ENCODE measurements at places on chromosomes 12 and 14. TPM values are rescaled to one million over a fixed set of nuclear protein-coding genes. Genes with fewer than 3 reads are reported as not detected.
A peak's percentile ranks its signal among the peaks of the same experiment; 100 is the strongest.

The TSPAN9 gene
- 400 TPM for total RNA-seq

The P2RX7 gene
- 2.1 TPM for total RNA-seq

GRCh38 chr12:39831587-39832315 is 212.1 kb upstream of the ABCD2 start:
- DNase-seq, result no peak
- no peaks in the 10 kb centered on the region for H3K4me1 ChIP-seq
- H3K27me3 ChIP-seq, result no peaks in the 10 kb centered on the region
- H3K4me3 ChIP-seq, result no peak overlapping the region
- no peak overlapping the region for H3K27ac ChIP-seq

DNA sequence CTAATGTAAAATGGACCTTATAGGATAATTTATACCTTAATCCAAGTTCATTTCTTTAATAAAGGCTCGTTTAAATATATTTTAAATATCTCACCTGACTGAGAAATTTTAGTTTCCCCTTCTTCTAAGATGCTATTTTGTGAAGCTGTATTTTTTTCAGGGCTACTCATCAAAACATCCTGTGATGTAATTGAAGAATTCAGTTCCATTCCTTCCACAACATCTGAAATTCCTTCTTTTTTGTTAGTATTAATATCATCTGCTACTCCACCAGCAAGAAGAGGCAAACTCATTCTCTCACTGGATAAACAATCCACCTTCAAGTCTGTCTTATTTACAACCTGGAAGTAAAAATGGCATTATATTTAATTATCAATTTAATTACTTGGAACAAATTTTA is 22.5 kb downstream of the LGALS3 start:
- no peaks in the 10 kb centered on the region for H3K4me1 ChIP-seq
- H3K27me3 ChIP-seq, result no peaks in the 10 kb centered on the region
- H3K36me3 ChIP-seq, result peaks cover 43% of the 10 kb centered on the region

GRCh38 chr14:67582061-67582460 is 18.0 kb downstream of the PIGH start:
- no peaks in the 10 kb centered on the region for H3K27me3 ChIP-seq
- no peak for DNase-seq
- H3K27ac ChIP-seq, result no peak overlapping the region
- H3K4me3 ChIP-seq, result no peak overlapping the region
- no peaks in the 10 kb centered on the region for H3K4me1 ChIP-seq

DNA sequence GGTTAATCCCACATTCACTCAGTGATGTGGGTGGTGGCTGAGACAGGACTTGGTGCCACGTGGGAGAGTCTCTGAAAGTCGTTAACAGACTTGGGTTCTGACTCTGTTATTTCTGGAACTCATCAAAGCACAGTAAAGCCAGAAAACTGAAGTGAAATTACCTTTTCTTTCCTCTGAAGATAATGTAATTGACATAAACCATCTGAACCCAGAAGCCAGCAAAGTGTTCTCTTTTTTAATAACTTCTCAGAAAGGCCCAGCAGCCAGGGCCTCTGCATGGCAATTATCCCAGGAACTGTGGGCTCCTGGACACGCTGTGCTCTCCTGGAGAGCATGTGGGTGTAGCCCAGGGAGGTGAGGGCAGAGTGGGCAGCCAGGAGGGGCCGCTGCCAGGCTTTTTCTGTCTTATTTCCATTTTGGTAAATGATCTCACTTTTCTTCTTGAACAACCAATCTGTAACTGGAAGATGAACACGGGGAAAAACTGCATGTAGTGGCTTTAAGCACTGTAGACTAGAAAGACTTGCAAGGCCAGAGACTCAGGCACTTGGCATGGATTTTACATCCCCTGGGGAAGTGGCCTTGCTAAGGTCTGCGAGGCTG is 444.1 kb upstream of the TMEM132C start:
- H3K4me1 ChIP-seq, result no peaks in the 10 kb centered on the region
- H3K27ac ChIP-seq, result peak overlapping the region; percentile 43
- H3K36me3 ChIP-seq, result no peaks in the 10 kb centered on the region
- H3K4me3 ChIP-seq, result no peak overlapping the region
- no peak for DNase-seq
- no peaks in the 10 kb centered on the region for H3K27me3 ChIP-seq
